Activated T-cell treated with anti-CD3 and anti-CD28 coated beads for 1 hour (primary cell): ENCODE measurements at places on chromosomes 5 and 9.

GRCh38 chr5:67435032-67435431 is 238.4 kb upstream of the CD180 start:
- no peak for DNase-seq

- no peak for DNase-seq
Observed at GRCh38 chr5:57358796-57359592, 123.6 kb downstream of the ACTBL2 start.

DNA sequence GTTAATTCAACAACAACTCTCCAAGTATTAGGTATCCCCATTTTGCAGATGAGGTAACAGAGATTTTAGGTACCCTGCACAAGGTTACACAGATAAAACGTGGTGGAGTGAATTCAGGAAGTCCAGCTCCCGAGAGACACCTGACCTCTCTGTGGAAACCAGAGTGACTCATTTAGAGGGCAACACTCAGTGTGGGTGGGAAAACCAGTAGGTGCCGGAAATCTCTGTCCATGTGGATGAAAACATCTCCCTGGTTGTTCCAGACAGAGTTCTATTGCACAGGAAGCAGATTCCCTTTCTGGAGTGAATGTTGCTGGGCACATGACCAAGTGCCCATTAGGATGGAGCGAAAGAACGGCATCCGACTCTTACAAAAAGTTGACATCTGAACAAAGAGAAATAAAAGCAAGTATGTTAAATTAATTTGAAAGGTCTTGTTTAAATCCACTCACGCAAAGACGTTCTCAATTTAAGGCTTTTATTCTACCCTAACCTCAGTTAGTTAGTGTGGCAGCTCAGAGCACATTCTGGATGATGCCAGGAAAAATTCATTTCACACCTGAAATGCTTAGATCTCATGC is 391.9 kb upstream of the WWC1 start:
- DNase-seq: no peak

GRCh38 chr9:21095561-21095960 is 17.8 kb upstream of the IFNB1 start:
- no peak for DNase-seq

DNA sequence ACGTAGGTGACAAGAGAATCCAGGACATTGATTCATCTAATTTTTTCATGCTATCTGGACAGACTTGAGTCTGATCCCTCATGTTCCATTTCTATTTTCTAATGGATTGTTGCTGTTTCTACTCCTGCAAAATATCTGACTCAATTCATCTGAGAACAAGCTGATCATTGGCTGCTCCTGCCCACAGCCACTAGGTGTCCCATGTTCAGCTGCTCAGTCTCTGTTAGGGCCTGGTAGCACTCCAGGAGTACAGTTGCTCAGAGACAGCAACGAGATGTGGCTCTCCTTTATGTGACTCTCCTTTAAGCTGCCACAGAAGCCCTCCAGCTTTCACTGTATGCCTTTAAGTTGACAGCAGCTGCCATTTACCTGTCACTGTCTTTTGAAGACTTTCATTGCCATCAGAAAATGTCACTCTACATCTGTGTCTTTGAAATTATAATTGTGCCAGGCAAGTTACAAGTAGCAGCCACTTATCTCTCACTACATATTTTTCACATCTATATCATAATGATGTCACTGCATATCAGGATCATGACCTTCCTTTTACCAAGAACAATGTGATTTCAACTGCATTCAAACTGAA is 1944.2 kb upstream of the NUDT12 start:
- no peak for DNase-seq

DNA sequence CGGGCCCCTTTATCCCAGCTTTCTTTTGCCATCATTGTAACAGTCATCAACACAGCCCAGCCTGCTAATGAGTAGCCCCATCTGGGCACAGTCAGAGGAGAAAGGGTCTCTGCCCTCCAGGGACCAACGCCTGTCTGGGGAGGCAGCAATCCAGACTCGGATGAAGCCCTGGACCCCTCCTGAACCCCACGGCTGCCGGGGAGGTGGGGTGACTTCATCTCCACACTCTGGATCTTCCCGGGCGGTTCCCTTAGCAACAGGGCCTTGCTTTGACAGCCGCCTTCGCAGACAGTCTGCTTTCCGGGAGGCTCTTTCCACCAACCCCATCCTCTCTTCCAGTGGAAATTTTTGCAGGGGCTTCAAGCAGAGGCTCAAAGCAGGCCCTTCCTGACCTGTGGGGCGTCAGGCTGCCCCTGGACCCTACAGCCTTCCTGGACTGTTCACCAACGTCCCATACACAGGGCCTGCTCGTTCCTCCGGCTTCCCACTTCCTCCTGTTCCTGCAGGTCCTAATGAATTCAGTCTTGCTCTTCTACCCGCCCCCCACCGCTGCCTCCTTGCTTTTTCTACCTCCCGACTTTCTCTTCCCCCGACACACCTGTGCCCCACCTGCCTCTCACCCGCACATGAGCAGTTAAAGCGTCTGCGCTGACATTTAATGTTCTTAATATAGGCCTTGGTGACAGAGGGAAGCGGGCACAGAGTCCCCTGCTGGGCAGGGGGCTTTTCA is 161.7 kb upstream of the MVB12B start:
- no peak for DNase-seq

- DNase-seq: no peak
Observed at GRCh38 chr5:91074615-91075014, 308.5 kb downstream of the ARRDC3 start.

DNA sequence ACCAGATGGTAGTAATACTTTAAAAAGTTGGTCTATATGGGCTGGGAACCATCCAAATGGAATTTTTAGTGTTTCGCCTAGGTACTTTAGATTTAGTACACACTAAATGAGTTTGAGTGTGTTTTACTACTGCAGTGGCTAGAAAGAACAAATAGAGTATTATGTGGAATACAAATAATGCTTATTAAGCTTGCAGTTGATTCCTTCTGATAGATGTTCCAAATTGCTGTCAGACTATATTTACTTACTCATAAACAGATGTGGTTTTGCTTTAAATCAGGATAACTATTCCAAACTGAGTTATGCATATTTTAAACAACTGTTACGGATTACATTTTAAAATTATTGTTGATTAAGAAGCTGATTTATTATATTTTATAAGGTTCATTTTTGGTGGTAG is 103.3 kb downstream of the ZSWIM6 start:
- DNase-seq: no peak

GRCh38 chr5:122180863-122181548 is 51.7 kb downstream of the ZNF474 start:
- no peak for DNase-seq

- DNase-seq: no peak
Observed at GRCh38 chr9:14245901-14246525, 67.9 kb downstream of the NFIB start.

DNA sequence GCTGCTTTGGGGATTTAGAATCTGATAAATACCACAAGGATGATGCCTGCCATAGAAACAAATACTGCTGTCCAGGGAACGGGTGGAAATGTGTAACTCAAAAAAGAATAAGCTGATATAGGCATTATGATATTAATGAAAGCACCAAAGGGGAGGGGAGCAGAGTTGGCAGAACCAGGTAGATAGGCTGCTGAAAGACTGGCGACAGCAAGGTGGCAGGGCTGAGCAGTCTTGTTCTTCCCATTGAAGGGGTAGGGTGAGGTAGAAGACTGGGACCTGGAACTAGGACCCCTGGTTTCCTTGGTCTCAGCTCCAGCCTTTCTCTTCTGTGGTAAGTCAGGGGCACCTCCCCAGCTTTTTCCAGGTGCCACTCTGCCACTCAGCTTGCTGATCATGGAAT is 31.4 kb upstream of the TMOD1 start:
- DNase-seq: no peak

DNA sequence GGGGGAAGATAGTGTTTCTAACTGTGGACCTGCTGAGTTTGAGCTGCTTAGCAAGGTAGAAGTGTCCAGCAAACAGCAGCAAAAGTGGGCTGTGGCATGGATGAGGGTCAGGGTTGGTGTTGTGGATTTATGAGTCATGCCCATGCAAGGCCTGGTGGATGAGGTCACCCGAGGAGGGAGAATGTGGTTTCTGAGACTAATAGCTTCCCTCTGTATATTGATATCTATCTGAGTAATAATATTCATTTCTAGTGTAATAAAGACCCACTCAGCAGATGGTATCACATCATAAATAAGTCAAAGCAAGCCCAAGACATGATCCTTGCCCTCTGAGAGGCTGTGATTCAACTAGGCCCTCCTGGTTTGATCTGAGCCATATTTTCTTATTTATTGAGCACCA is 597.8 kb upstream of the CLINT1 start:
- no peak for DNase-seq

GRCh38 chr5:59065554-59065953 is 482.7 kb downstream of the RAB3C start:
- no peak for DNase-seq

GRCh38 chr5:102231693-102232619 is 64.1 kb downstream of the SLCO4C1 start:
- DNase-seq: no peak
